GM06990 (cell line): ENCODE measurements at places on chromosomes 7 and 10.
A peak's percentile ranks its signal among the peaks of the same experiment; 100 is the strongest.

- DNase-seq, result no peak
These were observed 121.3 kb downstream of the ZNF248 start for GRCh38 chr10:37736120-37736519.

DNA sequence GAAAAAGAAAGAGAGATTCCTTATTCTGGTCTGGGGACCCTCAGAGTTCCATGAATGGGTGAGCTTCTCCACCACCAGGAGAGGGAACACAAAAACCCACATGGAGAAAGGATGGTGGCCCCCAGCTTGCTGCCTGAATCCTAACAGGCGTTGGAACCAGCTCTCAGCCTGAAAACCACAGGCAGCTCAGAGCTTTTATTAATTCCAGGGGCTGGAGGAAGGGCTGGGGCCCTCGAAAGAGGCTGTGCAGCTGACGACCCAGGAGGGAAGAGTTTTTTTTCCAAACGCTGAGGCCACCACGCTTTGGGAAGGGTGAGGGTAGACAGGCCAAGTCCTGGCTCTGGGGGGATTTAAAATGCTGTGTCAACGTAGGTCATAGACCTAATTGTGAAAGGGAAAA is 10.8 kb upstream of the ELN start:
- no peak for DNase-seq

- peak; percentile 74 for DNase-seq
These were observed 82.5 kb downstream of the ZNF365 start for GRCh38 chr10:62456611-62457101.

GRCh38 chr7:80189638-80190037 is 55.0 kb downstream of the GNAI1 start:
- no peak for DNase-seq

DNA sequence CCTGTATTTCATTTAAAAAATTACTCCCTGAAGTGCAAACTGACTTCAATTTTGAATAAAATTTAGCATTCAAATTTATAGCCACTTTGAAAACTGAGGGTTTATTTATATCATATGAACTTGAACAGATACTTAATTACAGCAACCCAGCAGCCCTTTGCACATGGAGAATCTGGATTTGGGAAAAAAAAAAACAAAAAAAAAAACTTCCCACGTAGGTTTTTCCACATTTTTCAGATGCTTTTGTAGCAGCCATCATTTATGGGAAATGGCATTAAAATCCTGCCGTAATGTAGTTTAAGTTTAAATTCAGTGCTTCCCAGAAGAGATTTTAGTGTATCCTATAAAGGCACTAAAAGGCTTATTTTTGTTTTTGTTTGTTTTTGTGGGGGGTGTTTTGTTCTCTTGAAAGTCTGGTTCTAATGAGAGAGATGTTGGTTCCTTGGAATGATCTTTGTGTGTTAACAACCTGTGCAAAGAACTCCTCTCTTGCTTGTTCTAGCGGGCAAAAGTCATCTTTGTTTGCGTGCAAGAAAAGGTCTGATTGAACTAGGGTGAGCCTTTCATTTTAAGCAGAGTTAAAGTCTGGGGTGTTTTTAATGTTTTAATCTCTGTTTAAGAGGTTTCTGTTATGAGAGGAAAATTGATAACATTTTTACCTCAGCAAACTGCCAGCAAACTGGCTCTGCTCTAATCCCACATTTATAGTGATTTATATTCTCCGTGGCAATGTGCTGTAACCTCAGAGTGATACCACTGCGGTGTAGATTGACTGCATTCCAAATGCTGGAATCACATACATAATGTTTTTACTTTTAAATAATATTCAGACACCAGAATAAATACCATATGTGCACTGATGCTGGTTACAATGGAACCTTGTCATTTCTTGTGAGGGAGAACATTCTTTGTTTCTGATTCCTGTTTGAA is 105.5 kb downstream of the WNT2 start:
- no peak for DNase-seq

GRCh38 chr10:71899665-71900412 is 48.8 kb upstream of the PSAP start:
- no peak for DNase-seq

GRCh38 chr7:28942168-28942567 is 16.0 kb downstream of the TRIL start:
- no peak for DNase-seq

GRCh38 chr10:50387007-50387731 is 135.9 kb upstream of the ASAH2 start:
- no peak for DNase-seq

- DNase-seq, result no peak
These were observed 134.1 kb downstream of the TEX36 start for GRCh38 chr10:125548878-125549277.

GRCh38 chr10:76209135-76209534 is 777.7 kb downstream of the LRMDA start:
- DNase-seq, result no peak

DNA sequence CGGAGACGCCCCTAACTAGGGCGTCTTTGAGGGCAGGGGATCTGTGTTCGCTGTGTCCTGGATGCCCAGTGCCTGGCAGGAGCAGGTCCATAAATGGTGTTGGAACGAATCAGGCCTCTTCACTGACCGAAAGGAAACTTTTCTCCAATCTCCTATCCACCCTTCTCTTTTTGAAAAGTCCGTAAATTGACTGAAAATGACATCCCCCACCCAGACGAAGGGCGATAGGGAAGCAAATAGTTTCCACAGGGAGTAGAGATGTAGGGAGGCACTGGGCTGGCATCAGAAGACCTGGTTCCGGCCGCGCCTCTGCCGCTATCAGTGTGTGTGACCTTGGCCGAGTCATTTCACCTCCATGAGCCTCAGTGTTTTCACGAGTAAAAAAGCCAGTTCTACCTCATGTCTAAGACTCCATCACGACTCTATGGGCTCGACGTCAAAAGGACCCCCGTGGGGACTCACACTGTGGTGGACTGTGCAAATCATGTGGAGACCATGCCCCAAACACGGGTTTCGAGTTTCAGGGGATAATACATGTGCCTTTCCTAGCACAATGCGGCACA is 497 bp upstream of the RAB11FIP2 start:
- peak; percentile 6 for DNase-seq

DNA sequence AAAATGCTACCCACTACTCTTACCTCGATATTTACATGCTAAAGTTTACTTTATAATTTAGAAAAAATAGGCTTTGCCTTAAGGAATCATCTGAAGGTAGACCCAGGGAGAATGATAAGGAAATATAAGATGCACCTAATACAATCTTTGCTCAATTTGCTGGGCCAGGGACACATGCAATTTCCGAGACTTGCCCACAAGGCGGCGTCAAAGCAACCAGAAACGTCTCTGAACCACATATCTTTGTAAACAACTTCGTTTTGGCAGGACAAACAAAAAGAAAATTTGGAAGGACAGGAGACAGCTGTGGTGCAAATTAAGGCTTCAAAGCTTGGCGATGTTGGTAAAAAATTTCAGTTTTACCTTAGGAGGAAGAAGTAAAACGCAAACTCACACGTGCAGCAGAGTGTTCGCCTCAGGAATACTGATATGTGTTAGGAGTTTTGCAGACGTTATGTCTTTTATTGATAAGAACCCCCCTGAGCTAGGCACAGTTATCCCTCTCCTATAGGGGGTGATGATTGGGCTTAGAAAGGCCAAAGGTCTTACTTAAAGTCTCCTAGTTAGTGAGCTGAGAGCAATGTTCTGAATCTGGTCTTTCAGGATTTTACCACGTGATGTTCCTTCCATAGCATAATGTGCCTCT is 134.3 kb downstream of the PRKCQ start:
- no peak for DNase-seq

DNA sequence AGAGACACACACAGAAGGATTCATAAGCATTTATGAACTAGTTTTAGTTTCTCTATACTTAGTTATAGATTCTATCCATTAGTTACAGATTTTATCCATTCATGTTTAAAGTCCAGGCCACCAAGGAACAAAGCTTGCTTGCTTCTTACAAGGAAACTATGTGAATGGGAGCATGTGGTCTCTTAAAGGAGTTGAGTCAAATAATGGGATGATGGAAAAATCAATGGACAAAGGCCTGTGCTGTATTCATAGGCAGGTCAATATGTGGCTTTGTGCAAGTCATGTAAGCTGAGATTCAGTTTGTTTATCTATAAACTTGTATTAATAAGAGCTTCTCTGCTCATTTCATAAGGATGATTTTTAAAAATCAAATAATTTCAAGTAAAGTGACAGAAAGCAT is 172.8 kb upstream of the CDK1 start:
- no peak for DNase-seq

GRCh38 chr10:9766762-9767161 is 1250.9 kb upstream of the CELF2 start:
- DNase-seq, result no peak

- no peak for DNase-seq
These were observed 47.3 kb upstream of the AUTS2 start for GRCh38 chr7:69550991-69551390.

GRCh38 chr10:62894156-62894555 is 78.0 kb upstream of the EGR2 start:
- DNase-seq, result no peak

DNA sequence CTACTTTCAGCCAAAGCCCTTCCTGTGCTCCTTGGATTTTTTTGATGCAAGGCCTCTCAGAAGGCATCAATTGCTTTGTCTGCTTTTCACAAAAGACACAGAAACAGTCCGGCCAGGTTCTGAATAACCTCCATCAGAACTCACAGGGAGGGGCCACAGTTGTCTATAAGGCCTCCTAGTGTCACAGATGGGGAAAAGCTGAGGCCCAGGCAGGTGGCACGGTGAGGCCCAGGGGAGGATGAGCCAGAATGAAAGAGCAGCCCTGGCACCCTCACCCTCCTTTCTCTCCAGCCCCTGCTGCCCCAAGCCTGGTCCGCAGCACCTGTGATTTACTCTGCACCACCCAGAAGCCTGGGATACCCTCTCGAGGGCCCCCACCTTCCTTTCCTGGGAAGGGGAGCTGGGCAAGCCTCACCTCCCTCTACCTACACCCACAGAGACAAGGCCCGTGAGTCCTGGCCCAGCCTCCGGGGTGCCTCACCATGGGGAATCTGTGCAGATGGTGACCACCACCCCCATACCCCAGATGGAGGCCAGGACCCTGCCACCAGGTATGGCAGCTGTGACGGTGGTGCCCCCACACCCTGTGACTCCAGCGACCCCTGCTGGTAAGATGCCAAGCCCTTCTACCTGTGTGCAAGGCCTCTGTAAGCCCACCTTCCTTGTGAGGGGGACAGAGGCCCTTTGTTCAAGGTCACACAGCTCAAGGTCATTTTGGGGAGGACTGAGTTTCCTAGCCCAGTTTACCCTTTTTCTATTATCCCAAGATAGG is 26.2 kb upstream of the ZNF467 start:
- no peak for DNase-seq

- no peak for DNase-seq
These were observed 2.3 kb upstream of the CTTNBP2 start for GRCh38 chr7:117875566-117875965.

DNA sequence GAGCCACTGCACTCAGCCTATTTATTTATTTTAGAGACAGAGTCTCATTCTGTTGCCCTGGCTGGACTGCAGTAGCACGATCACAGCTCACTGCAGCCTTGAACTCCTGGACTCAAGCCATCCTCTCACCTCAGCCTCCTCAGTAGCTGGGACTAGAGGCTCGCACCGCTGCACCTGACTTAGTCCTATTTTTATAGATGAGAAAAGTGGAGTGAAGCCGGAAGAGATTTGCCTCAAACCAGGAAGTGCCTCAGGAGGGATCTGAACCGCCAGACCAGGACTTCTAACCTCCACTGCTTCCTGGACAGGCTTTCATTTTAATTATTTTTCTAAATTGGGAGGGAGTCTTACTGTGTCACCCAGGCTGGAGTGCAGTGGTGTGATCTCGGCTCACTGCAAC is 17.5 kb upstream of the CLIP2 start:
- DNase-seq, result peak; percentile 76

DNA sequence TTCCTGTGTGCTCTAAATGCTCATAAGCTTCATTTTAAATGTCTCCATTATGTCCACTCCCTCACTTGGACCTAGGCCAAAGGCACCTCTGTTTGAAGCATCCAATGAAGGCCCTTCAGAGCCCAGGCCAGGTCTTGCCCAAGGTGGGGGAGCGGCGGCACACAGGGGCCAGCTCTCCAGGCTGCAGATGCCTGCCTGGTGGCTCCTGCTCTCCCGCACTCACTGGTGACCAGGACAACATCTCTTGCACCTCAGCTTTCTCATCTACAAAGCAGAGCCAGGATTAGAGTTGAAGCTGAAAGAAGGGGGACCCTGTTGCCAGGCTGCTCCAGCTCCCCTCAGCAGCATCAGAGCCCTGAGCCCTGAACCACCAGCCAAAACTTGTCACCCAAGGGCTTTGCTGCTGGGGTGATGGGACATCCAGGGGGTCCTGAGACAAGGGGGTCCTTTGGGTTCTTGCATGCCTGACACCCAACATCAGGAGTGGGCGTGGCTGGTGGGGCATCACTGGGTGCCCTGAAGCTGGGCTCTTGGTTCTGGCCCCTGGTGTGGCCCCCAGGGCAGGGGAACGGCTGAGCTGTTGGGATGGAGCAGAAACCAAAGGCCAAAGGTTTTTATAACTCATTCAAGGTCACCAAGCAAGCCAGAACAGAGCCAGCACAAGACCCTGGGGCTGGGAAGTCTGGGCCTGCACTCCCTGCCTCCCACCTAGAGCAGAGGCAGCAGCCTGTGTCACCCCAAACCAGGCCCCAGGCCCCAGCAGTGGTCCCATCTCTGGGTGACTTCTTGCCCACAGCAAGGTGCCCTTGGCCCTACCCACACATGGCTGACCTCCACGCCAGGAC is 1.2 kb downstream of the NACAD start:
- no peak for DNase-seq
